Osteoblast (primary cell): ENCODE measurements at places on chromosomes 7 and 10. TPM values are rescaled to one million over a fixed set of nuclear protein-coding genes. Genes with fewer than 3 reads are reported as not detected.

Gene CSGALNACT2
- 31.8 and 37.7 TPM in 2 replicates for total RNA-seq

Gene HKDC1
- 0.29 and 2.9 TPM in 2 replicates for total RNA-seq

Gene CRPPA
- 2.4 and 3.3 TPM in 2 replicates for total RNA-seq

Gene DDX56
- total RNA-seq: 34.7 and 38.9 TPM in 2 replicates

GRCh38 chr10:62959553-62959952 lies 143.4 kb upstream of the EGR2 start:
- DNase-seq: no peak

Gene CPN1
- not detected in 2 replicates for total RNA-seq

GRCh38 chr7:118312051-118312450 lies 87.5 kb downstream of the ANKRD7 start:
- no peak for DNase-seq

- peak; percentile 23 for DNase-seq
These were observed 125.3 kb upstream of the STARD3NL start for GRCh38 chr7:38052786-38053185.

DNA sequence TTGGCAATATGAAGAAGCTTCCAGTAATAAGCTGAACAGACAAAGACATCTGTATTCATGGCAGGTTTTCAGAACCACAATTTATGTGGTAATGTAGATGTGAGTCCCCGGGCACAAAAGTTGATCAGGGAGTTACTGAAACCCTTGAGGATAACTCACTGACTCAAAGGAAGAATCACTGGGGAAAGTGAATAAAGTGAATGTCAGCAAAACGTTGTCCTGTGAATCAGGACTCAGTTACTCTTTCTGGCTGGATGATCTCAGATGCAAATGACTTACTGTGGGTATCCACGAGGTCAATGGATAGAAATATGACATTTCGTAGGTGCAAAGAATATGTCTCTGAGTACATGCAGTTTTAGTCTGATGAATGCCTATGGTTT lies 172.8 kb upstream of the CTBP2 start:
- DNase-seq: no peak

DNA sequence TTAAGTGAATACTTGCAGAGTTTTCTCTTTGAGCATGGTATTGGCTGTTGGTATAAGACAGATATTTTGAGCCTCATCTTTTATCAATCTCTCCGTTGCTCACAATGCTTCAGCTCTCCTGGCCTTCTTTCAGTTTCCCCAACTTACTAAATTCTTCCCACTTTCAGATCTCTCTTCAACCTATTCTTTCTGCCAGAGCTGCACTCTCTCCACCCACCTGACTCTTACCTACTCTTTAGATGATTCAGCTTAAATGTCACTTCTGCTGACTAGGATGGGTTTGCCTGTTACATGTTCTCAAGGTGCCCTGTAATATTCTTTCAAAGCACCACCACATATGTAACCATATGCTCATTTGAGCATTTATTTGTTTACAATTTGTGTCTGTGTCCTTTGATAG lies 1.6 kb downstream of the EXOSC1 start:
- DNase-seq: peak; percentile 59

GRCh38 chr7:134311807-134312206 lies 4.9 kb downstream of the SLC35B4 start:
- no peak for DNase-seq

Gene NRCAM
- 0.88 and 2.2 TPM in 2 replicates for total RNA-seq

Gene KCNMA1
- 72.2 and 77.8 TPM in 2 replicates for total RNA-seq

- DNase-seq: no peak
These were observed 131.2 kb downstream of the TACC2 start for GRCh38 chr10:122120008-122120744.

- no peak for DNase-seq
These were observed 133.5 kb upstream of the PTPRZ1 start for GRCh38 chr7:121739465-121739864.

Gene VWDE
- under 0.01 TPM in 1 of 2 replicates, not detected in the other for total RNA-seq

Gene NPVF
- not detected in 2 replicates for total RNA-seq

GRCh38 chr7:128067983-128068382 lies 36.7 kb upstream of the LRRC4 start:
- no peak for DNase-seq

GRCh38 chr7:42097752-42098151 lies 139.3 kb downstream of the GLI3 start:
- peak; percentile 92 for DNase-seq

Gene SFTPD
- total RNA-seq: 0.36 TPM in 1 of 2 replicates, not detected in the other

Gene PLAU
- total RNA-seq: 27.9 and 40.7 TPM in 2 replicates

Gene CLEC2L
- not detected in 2 replicates for total RNA-seq

Gene NKX2-3
- total RNA-seq: not detected in 2 replicates

DNA sequence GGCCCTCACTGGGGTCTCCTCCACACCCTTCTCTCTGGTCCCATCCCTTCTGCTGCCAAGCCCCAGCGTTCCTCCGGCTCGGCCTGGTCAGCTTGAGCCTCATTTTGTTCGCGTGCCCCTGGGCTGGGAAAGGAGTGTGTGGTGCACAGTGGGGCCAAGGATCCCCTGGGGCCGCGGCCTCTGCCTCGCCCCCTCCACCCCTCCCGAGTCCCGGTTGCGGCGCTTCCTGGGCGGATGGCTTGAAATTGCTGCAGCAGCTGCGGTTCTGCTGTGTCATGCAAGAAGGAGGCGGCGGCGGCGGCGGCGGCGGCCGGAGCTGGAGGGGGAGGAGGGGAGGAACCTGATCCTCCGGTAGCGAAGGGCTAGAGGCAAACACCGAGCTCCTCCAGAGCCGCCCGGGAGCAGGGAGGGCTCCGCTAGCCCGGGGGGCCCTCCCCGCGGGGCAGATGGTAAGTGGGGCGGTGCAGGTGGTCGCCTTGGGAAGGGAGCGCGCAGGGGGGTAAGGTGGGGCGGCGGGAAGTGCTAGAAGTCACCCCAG lies 217.8 kb upstream of the MKLN1 start:
- peak; percentile 94 for DNase-seq

Gene ZNF736
- total RNA-seq: 12.7 and 14.4 TPM in 2 replicates

DNA sequence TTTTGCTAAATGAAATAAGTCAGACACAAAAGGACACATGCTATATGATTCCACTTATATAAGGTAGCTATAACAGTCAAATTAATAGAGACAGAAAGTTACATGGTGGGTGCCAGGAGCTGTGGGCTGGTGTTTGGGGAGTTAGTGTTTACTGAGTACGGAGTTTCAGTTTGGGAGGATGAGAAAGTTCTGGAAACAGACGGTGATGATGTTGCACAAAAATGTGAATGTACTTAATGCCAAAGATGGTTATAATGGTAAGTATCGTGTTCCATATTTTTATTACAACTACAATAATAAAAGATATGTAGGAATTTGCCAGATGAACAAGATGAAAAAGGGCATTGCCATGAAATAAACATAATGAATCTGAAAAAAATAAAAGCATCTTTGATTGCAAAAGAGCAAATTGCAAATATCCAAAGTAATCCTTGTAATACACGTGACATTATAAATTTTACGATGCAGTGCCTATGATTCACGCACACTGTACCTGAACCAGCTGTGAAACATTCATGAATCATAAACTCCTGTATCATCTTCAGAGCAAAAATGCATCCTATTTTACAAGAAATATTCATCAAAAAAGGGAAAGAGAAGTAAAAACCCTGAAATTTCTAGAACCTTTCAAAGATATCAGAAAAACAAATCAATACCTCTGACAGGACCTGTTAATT lies 676.7 kb downstream of the PCDH15 start:
- no peak for DNase-seq

- no peak for DNase-seq
These were observed 13.7 kb downstream of the CCDC6 start for GRCh38 chr10:59892697-59893096.

GRCh38 chr7:18505870-18506460 lies 10.4 kb downstream of the HDAC9 start:
- peak; percentile 89 for DNase-seq

Gene EBLN1
- total RNA-seq: not detected in 2 replicates

Gene NEUROD6
- not detected in 2 replicates for total RNA-seq

GRCh38 chr10:112581921-112582320 lies 134.9 kb downstream of the VTI1A start:
- no peak for DNase-seq

DNA sequence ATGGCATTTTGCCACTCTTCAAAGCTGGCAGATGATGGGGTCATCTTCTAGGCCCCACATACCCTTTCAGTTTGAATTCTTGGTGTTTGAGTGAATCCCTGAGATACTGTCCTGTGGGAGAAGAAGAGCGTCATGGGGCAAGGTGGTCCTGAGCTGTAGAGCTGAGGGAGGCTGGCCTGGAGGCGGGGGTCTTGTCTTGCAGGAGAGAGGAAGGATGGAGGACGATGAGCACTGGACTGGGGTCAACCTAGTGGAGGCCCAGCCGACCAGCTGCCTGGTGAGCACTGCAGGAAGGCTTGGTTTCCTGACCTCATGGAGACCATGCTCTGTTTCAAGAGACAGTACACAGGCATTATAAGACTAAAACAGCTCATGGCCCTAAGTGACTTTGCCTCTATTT lies 114.6 kb downstream of the TACC2 start:
- DNase-seq: no peak

GRCh38 chr10:6504296-6504695 lies 75.8 kb downstream of the PRKCQ start:
- DNase-seq: no peak

GRCh38 chr7:135584362-135585353 lies 26.9 kb downstream of the NUP205 start:
- DNase-seq: no peak

DNA sequence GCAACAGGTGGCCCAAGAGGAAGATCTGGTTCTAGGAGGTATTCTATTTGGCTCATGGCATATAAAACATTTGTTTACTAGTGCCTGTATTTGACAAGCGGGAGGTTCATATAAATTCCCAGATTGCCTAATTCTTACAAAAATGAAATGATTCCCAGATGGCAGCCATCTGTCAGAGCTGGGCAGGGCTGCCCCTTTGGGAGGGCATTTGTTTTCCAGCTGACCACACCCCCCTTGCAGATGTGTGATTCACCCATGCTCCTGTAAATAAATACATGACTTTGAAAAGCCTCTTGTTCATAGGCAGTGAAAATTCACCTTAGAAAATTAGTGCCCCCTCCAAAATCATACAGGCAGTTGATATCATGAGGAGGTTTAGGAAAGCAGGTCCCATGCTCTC lies 8.6 kb downstream of the VWC2 start:
- no peak for DNase-seq

GRCh38 chr7:127911968-127912511 lies 119.2 kb downstream of the LRRC4 start:
- DNase-seq: no peak

Gene OR13A1
- under 0.01 TPM in 1 of 2 replicates, not detected in the other for total RNA-seq

DNA sequence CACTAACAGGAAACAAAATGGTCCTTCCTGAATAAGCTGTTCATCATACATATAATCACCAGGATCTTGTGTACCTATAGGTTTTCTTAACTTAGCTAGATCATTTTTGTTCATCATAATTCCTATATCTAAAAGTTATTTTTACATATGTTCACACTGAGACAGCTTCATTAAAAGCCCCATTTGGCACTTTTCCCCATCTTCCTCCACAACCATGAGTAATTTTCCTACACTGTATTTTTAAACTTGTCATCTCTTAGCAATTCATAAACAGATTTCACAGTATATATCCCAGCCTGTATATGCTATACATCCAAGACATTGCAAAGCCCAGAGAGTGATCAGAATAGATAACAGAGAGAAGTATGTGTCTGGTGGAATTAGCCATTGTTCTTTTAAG lies 28.3 kb downstream of the ZNF365 start:
- no peak for DNase-seq

- no peak for DNase-seq
These were observed 54.8 kb upstream of the AGBL3 start for GRCh38 chr7:134931487-134931886.

DNA sequence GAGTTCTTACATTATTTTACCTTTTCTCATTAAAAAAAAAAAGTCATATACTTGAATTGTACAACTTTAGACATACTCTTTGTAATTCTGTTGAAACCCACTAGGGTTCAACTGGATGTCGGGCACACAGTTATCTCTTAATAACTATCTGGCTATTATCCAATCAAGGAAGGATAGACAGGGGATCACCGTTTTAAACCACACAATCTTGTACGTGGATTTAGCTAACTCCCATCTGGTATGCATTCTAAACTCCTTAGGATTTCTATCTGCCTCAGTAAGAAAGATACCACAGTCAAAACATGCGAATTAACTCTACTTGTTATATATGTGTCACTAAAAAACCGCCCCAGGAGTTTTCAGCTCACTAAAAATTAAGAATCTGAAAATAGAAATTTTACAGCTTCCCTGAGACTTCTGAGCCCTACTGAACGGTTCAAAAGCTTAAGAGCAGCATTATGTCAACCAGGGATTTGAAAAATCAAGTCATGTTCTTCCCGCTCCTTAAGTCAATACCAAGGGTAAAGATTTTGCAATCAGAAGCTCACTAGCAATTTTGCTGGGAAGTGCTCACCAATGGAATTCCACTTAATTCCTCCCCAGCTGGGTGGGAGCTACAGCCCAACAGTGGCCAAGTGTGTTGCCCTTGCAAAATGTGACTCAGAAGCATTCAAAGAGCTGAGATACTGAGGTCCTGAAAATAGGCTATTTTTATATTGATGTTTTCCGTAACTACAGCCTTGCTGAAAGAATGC lies 267.0 kb downstream of the FRMD4A start:
- DNase-seq: peak; percentile 76

- DNase-seq: no peak
These were observed 1183.2 kb upstream of the CELF2 start for GRCh38 chr10:9834434-9834833.

GRCh38 chr10:24153537-24153936 lies 55.4 kb upstream of the KIAA1217 start:
- no peak for DNase-seq

- DNase-seq: no peak
These were observed 23.6 kb downstream of the RBM20 start for GRCh38 chr10:110667620-110668343.

Gene FASTK
- total RNA-seq: 87.6 and 95.2 TPM in 2 replicates

Gene SRRM3
- 0.29 and 0.36 TPM in 2 replicates for total RNA-seq

Gene RBM33
- total RNA-seq: 25.0 and 27.5 TPM in 2 replicates

Gene LGI1
- total RNA-seq: 0.29 TPM in 1 of 2 replicates, not detected in the other

- no peak for DNase-seq
These were observed 120.3 kb downstream of the NRP1 start for GRCh38 chr10:33214174-33214573.

Gene PPP3CB
- 34.7 and 40.1 TPM in 2 replicates for total RNA-seq
